ENCODE measurements at places on chromosomes 2 and 18. TPM values are rescaled to one million over a fixed set of nuclear protein-coding genes. Genes with fewer than 3 reads are reported as not detected.

KCNS3 gene
- 9.2 TPM for polyA plus RNA-seq

MLPH gene
- polyA plus RNA-seq = 3.6 TPM

- DNase-seq = no peak
Observed at GRCh38 chr2:25602333-25602723, 71.0 kb downstream of the DTNB start.

- DNase-seq = no peak
Observed at GRCh38 chr2:20618468-20618885, 32.4 kb downstream of the HS1BP3 start.
